ENCODE measurements at places on chromosomes 2 and 18.

- no peak for DNase-seq
These were observed 33.2 kb downstream of the MYO5B start for GRCh38 chr18:50161597-50162205.

- DNase-seq = no peak
These were observed 2.8 kb upstream of the ZNF532 start for GRCh38 chr18:58861861-58862301.

DNA sequence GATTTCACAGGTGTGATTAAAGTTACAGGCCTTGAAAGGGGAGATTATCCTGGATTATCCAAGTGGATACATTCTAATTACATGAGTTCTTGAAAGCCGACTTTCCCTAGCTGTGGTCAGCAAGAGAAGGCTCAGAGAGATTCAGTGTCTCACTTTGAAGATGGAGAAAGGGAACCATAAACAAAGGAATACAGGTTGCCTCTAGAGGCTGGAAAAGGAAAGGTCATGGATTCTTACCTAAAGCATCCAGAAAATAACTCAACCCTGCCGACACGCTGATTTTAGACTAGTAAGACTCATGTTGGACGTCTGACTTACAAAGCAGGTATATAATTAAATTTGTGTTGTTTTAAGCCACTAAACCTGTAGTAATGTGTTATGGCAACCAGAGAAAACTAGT lies 1095.7 kb upstream of the ZEB2 start:
- no peak for DNase-seq

GRCh38 chr2:160335441-160335840 lies 135.4 kb upstream of the ITGB6 start:
- no peak for DNase-seq

DNA sequence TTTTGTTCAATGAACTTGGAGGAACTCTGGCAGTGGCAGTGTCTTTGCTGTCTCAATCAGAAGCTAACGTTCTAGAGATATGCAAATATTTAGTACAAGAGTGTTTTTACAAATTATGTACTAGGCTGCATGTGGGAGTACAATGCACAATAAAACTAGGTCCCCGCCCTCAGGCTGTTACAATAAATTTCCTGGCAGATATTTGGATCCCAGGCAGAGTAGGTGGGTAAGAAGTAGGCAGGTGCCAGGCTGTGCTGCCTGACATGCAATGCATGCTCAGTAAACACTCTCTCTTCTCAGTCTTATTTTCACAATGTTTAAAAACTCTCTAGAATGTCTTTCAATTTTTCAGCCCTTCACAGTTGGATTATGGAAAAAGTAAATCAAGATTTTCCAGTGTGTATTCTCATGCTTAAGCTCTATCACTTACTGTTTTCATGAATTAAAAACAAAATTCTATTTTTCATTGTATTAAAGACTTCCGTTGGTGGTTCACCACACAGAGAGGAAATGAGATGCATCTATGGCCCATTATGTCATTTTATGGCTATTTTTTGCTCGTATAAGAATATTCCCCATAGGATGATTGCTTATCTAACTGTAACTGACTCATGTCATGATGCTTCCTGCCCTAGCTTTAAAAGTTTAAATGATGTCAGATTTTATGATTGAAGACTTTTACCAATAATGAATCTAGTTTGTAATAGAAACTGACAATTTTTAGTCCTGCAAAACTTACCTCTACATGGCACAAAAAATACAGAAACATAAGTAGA lies 346.1 kb downstream of the RND3 start:
- DNase-seq = no peak

DNA sequence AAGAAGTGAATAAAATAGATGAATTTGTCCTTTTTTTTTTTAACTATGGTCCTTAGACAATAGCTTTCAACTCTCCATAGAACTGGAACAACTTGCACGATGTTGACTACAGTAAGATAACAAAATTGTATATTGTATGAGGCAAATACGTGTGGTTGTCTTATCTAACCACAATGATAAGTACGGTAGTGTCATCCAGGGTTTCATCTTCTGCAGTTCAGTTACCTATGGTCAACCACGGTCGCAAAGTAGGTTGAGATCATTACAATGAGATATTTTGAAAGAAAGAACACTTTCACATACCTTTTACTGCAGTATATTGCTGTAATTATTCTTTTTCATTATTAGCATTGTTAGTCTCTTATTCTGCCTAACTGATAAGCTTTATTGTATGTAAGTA lies 295.2 kb downstream of the PARD3B start:
- DNase-seq = no peak

DNA sequence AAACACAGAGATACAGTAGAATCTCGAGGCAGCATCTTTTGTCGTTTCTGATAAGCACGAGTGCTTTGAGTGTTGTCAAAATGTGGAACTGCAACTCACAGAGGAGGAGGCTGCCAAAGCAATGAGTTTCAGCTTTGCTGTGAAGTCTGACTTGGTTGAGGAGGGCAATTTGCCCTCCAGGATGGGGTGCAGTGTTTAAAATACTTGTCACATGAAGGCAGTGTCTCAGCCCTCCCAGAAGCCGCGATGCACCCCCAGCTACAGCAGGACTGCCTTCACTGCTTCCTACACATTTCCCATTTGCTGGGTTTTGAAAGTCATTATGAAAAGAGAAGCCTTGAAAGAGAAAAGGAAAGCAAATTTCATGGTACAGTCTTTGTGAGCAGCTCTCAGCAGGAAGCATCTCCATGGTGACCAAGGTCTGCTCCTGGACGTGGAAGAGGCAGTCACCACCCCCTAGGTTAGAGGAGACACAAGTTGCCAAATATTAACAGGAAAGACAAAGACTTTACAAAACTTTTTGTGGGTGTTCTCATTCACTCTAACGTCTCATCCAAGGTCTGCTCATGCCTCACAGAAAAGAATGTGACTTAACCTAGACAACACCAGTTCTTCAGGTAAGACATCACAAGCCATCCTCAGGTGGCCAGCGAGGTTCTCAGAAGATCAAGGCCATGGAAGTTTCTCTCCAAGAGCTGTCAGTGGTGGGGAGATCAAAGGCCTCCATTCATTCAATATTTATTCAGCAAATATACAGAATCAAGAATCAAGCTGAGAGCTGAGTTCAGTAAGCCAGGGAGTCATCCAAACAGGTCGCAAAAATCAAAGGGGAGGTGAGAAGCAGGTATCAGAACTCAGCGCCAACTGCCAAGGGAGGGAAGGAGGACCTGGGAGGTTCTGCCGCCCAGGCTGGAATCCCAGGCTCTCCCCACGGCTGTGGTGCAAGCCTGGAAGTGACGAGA lies 476.0 kb downstream of the EIPR1 start:
- DNase-seq = no peak

- no peak for DNase-seq
These were observed 10.6 kb downstream of the SCN3A start for GRCh38 chr2:165193178-165193777.

DNA sequence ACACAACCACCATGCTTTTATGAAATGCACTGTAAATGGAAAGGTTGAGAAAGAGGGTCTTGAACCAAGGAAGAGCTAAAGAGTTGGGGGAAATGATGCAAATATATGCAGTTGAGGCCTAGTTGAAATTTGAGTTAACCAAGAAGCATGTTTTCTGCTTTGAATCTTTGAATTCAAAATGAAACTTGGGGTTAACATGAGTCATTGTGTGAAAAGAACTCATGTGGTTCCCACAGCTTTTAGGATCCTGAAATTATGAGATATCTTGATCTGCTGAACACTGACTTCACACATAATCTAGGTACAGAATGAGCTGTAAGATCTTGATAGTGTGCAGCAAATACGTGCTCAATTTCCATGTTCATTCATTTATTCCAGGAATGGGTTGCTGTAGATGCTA lies 422.9 kb upstream of the TRIB2 start:
- no peak for DNase-seq

- no peak for DNase-seq
These were observed 42.2 kb downstream of the CYBRD1 start for GRCh38 chr2:171564463-171564862.

DNA sequence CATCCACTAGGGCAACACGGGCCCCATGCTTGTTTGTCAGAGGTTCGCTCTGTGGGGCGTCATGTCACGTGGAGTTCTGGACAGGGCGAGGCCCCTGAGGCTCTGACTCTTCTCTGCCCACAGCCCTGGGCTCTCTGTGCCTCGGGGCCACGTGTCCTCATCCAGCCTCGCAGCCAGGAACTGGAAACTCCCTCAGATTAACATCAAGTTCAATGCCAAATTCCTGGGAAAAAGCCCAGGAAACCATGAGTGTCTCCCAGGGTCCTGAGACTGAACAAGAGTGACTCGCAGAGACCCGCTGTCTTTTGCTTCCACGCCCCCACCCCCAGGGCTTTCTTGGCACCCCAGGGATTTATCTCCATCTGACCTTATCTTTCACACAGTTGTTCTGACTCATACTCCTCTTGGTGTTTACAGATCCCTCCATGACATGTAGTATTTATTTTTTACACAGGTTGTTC lies 174.0 kb upstream of the PIEZO2 start:
- no peak for DNase-seq

- DNase-seq = no peak
These were observed 31.7 kb upstream of the ASAP2 start for GRCh38 chr2:9174771-9175437.

GRCh38 chr2:182077448-182078142 lies 91.9 kb downstream of the PPP1R1C start:
- DNase-seq = peak; percentile 61

GRCh38 chr2:67283641-67284040 lies 113.5 kb upstream of the ETAA1 start:
- DNase-seq = no peak

GRCh38 chr2:201781557-201782051 lies 871 bp upstream of the ALS2 start:
- DNase-seq = no peak

DNA sequence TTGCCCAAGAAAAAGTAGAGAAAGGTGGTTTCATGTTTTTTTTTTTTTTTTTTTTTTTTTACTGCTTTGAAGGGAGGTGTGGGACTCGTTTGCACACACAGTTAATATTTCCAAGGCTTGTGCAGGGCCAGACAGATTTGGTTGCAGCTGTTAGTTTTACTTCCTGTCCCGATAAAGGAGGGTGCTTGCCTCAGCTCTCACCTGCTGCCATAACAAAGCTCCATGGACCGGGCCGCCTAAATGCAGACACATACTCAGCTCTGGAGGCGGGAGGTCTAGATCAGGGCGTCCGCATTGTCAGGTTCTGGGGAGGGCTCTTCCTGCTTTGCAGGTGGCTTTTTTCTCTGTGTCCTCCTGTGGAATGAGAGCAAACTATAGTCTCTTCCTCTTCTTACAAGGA lies 69.9 kb downstream of the ODC1 start:
- DNase-seq = no peak

GRCh38 chr18:10051877-10052631 lies 138.2 kb downstream of the VAPA start:
- DNase-seq = no peak

GRCh38 chr2:139721411-139721995 lies 941.3 kb upstream of the NXPH2 start:
- no peak for DNase-seq

DNA sequence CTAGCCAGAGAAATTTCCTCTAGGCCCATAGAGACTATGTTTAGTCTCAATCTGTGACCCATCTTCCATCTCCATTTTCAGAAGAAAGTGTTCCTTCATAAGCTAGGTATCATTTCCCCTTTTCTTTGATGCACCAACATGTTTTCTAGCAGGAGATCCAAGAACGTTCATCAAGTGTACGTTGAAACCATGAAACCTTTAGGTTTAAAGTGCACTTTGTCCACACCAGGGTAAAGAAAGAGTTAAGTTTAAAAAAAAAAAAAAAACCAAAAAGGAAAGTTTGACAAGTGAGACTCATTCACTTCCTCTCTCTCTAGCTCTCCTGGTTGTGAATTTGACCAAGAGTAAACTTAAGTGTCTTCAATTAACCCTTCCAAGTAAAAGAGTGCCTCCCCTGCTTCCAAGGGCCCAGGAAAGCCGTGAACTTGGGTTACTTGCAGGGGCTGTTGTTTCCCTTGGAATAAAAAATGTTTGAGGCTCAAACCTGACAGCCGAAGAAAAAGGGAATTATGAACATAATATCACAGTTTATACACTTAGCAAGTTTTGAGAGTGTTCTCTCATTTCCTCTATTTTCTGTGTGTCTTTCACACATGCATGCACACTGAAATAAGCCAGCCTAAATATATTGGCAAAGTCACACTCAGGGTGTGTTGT lies 56.7 kb downstream of the LBH start:
- no peak for DNase-seq

DNA sequence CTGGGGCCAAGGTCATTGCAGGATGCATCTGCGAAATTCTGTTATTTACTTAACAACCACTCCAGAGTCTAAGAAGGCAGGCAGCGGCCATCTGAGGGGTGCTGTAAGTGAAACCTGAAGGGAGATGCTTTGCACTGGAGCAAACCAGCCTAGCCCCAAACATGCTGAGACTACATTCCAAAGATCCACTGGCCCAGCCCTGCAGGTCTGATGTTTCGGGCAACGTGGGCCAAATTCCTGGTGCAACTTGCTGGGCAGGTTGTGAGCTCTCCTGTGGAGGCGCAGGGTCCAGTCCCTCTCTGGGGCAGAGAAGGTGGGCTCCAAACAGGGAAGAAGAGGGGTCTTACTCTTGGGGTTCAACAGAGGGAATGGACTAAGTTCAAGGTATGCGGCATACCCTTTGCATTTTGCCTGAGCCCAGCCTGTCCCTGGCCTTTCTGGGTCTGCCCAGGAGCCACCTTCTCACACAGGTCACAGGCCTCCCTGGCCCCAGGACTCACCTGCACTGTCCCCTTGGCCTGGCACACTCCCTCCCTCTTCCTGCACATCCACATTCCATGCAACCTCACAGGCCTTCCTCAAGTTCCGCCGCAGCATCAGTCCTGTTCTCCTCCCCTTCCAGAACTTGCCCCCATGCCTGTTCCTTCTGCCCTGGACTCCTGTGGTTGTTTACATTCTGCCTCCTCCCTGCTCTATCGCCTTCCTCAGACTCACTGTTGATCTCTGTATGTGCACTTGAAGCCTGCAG lies 5.1 kb upstream of the MAL start:
- no peak for DNase-seq

DNA sequence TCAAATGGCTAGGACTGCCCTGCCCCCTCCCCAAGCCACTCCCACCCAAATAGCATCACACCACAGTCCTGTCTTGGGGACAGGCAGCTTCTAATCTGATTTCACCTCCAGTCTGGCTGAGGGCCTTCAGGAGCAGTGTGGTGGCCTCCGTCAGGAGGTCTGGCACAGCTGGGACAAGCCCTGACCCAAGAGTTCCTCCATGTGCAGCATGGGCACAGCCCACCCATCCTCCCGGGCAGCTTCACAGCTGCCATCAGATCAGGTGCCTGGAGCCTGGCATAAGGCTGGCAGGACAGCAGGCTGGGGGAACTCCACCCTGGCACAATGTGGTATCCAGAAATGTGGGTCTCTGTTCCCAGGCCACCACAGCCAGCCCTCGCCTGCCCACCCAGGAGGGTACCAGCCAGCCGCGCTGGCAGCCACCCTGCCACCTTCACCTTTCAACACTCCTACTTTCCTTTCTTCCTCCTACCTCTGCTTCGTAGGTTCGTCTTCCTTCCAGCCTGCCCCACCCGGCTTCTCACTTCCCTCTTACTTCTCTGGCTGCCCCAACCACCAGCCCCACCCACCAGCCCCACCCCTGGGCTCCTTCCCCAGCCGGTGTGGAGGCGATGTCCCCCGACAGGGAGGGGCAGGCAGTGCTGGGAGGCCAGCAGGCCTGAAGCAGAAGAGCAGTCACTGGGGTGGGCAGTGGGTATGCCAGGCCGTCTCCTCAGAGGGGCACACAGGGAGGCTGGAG lies at the start of gene CAPG:
Gene CAPG (minus strand): TSS at position 522 of the 739 bp plus-strand sequence. CDS start 8,221 bp downstream, outside the sequence.
- no peak for DNase-seq

- no peak for DNase-seq
These were observed 38.4 kb downstream of the ZAP70 start for GRCh38 chr2:97751752-97752151.

- no peak for DNase-seq
These were observed 45.9 kb downstream of the ST6GAL2 start for GRCh38 chr2:106839849-106840595.
